ENCODE measurements at places on chromosomes 5 and 9.
A peak's percentile ranks its signal among the peaks of the same experiment; 100 is the strongest.

GRCh38 chr5:59380350-59380951 lies 513.1 kb downstream of the PDE4D start:
- no peak for DNase-seq

- no peak for DNase-seq
These were observed 31.8 kb downstream of the EGFLAM start for GRCh38 chr5:38290028-38290653.

- no peak for DNase-seq
These were observed 25.9 kb downstream of the CCT5 start for GRCh38 chr5:10275991-10276390.

GRCh38 chr9:81145331-81145963 lies 543.9 kb downstream of the TLE1 start:
- no peak for DNase-seq

DNA sequence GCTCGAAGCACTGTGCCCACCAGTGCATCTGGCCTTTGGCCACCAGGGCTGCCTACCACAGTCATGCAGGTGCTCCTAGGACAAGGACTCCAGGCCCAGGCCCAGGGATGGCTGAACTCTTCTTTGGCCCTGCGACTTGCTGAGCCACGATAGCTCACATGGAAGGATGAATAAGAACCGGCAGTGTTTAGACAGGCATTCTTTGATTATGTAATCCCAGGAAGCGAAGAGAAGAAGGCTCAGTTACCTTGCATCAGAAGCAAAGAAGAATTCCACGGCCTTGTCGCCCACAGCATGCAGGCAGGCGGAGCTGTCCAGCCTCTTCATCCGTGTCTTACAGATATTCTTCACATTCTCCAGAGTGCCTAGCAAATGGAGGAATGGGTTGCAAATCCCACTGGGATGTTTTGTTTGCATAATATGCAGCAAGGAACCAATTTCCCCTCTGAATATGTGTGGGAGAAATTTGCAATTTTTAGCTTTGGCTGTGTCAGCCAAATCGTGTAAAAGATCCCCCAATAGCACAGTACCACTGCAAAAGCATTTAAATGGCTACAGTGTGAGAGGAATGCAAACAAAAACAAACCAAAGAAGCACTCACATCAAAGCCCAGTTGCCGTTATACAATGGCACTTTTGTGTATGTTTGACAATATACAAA lies 29.1 kb downstream of the GFPT2 start:
- peak; percentile 38 for DNase-seq

DNA sequence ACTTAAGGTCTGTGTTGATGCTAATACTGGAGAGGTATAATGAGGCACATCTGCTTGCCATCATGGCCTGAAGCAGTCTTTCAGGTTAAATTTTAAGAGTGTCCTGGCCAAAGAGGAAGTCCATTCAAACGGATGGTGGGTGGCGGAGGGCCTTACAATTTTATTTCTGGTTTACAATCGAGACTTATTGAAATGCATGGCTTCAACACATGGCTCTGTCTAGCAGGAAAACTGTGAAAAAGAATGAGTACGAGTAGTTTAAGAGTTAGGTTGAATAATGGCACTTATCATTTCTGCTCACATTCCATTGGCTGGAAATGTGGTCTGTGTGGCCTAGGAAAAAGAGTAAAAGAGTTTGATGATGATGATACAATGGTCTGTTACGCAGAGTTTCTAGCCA lies 42.1 kb downstream of the LRRC70 start:
- DNase-seq: no peak

GRCh38 chr5:73295921-73296320 lies 122.9 kb downstream of the TMEM174 start:
- DNase-seq: no peak

DNA sequence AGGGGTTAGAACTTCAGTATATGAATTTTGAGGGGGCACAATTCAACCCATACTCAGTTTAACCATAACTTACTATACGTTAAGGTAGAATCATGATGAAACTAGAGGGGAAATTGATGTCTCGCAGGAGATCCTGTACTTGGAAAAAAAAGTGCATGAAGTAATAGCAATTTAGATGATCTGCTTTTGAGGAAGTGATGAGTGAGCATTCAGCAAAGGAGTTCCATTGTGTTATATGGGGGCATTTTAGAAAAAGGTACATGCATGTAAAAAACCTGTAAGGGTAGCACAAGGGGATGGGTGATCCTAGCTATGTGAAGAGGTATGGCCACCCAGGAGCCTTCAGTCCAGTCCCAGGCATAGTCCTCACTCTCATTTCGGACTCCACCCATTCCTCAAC lies 14.8 kb upstream of the TMC1 start:
- DNase-seq: no peak

GRCh38 chr5:171462928-171463861 lies 43.7 kb downstream of the FGF18 start:
- DNase-seq: no peak
